Stimulated activated CD8-positive, alpha-beta memory T cell treated with anti-CD3 and anti-CD28 coated beads, Interleukin-15, amount 100 ng/mL, for 1 hour (primary cell): ENCODE measurements at places on chromosomes 16 and 17.

DNA sequence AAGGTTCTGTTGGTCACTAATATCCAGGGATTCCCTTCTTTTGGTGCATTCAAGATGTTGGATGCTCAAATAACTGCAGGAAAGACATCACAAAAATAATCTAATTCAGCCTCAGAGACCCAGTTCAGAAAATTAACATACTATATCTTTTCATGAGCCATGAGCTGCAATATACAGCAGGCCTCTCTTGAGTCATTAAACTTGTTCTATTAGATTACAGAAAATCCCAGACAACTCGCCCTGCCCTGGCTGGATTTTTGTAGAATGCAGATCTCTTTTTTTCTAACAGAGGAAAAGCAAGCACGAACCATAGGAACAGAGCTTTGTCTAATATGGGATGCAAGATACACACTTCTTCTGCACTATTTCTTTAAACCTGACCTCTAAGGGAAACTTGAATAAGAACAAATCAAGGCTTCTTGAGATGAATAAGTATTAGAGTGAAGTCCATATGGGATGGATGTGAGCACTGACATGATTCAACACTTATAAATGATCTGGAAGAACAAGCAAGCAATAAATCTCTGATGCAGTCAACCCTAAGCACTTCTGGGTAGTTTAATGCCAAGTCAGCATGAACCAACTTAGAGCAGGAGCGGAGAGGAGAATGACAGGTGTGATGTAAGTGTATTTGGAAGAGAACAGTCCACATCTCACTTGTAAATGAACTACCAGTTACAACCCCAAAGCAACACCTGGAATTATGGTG is 70.7 kb upstream of the GNAO1 start:
- no peak for DNase-seq

- no peak for DNase-seq
Measured at GRCh38 chr16:70713342-70713741, 27.5 kb upstream of the MTSS2 start.

- DNase-seq = no peak
Measured at GRCh38 chr17:42251115-42251514, 25.1 kb downstream of the STAT5B start.

- no peak for DNase-seq
Measured at GRCh38 chr16:10300905-10301304, 85.0 kb upstream of the ATF7IP2 start.

GRCh38 chr17:1913702-1914101 is 83.9 kb downstream of the RPA1 start:
- no peak for DNase-seq

GRCh38 chr17:77942112-77942988 is 16.2 kb upstream of the TNRC6C start:
- no peak for DNase-seq

- DNase-seq = no peak
Measured at GRCh38 chr16:89153848-89154271, 17.7 kb upstream of the CDH15 start.

- DNase-seq = no peak
Measured at GRCh38 chr17:1966274-1967086, 58.7 kb downstream of the RTN4RL1 start.

DNA sequence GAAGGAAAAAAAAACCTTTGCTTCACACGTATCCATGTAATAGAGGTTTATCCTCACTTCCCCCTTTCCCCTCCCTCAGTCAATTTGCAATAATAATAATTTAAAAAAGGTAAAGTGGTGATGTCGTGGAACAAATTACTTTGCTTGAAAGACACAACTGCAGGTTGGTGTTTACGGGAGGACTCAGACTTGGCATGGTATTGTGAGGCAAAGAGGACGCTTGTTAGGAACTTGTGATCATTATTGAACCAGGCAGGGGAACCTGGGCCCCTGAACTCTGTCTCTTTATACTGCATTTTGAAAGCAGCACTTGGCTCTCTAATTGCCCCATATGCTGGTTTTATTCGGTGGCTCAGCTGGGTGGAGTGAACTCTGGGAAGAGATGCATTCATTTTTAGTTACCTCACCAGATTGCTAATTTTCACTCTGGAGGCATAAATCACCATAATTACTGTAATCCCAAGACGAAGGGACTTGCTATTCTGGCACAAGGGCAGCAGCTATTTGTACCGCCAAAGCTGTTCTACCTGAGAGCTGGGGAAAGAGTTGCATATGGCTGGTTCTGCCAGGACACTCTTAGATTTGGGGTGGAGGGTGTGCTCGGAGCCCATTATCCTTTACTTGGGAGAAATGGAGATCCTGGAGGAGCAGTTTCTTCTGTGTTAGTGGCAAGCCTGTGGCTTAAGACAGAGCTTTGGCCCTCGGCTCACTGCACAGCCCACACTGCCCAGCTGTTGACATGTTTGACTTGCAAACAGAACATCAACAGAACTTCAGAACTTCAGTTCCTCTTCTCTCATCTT is 5.7 kb upstream of the DHX8 start:
- DNase-seq = no peak

DNA sequence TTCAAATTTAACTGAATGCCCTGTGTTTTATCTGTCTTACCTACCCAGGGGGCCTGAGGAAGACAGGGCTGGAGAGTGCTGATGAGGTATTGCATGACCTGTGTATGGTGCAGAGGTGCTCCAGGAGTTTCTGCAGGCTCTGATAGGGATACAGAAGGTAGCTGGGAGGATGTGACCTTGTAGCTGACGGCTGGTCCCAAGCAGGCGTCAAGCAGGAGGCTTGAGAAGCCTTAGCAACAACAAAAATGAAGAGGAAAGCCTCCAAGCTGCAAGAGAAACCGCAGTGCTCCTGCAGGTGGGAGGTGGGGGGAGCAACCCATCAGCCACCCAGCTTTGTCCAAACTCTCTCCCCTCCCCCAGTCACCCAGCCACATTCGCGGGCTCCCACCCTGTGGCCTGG is 40.4 kb downstream of the LAT start:
- no peak for DNase-seq

GRCh38 chr16:4682616-4683254 is 10.6 kb upstream of the NUDT16L1 start:
- DNase-seq = no peak

GRCh38 chr16:72983241-72983640 is 64.7 kb downstream of the ZFHX3 start:
- DNase-seq = no peak

- no peak for DNase-seq
Measured at GRCh38 chr17:10105513-10106001, 92.8 kb downstream of the GAS7 start.

DNA sequence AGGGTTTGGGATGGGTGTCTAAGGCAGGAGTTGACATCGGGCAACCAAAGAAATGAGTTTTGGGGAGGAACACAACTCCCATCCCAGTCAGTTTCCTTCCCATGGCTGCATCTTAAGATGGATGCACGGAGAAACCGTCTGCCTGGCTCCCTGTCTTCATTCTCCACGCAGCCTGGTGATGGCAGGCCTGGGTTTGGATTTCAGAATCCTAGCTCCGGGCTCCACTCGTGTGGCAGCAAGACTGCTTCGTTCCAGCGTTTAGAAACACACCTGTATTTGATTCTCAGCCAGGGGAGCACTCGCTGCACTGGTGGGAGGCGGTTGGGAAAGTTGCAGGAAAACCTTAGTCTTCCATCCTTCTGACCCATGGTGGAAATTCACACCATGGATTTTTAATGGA is 141.1 kb downstream of the RAB11FIP4 start:
- DNase-seq = no peak

GRCh38 chr17:8532021-8532420 is 96.3 kb downstream of the NDEL1 start:
- no peak for DNase-seq

DNA sequence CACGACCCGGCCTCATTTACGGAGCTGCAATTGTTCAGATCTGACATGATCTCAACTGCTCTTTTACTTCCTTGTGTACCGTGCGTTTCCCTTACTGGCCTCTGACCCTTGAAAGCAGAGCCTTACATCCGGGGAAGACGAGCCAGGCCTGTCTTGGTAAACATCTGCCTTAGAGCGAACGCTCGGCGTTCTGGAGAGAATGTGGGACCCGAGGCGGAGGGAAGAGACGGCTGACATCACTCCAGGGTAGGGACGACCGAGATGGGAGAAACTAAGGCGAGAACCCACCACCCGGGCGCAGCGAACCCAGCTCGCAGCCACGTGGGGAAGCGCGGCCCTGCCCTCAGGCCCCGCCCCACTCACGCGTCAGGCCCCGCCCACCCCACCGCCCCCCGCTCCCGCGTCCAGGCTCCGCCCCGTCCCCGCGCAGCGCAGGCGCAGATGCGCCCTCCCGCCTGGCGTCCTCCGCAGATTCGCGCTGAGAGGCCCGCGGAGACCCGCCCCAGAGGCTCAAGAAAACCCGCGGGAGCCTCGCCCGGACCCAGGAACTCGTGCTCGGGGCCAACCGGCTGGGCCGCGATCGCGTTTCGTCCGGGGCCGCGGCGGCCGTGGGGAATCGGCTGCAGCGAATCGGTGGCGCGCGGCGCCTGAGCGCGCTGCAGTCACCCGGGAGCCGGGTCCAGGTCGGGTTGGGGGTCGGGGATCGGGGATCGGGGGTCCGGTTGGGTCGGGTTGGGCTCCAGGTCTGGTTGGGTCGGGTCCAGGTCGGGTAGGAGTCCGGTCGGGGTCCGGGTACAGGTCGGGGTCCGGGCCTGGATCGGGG is at the start of gene TELO2:
Gene TELO2 (plus strand): TSS at position 438 of the 823 bp plus-strand sequence. CDS start 922 bp downstream, outside the sequence.
- DNase-seq = peak; percentile 72

DNA sequence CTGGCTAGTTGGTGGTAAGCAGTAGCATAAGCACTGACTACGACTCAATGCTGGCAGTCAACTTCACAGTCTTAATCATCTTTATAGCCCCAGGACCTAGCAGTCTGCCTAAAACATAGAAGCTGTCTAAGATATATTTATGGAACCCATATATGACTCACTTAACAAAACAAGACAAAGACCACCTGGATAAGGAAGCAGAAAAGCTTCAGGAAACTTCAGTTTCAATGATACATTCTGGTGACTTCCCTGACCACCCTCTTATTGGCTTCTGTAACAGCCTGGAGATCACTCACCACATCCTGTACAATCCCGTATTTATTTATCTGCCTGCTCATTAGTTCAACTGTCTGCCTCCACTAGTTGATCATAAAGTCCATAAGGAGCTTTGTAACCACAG is 95.5 kb downstream of the PMP22 start:
- DNase-seq = no peak

DNA sequence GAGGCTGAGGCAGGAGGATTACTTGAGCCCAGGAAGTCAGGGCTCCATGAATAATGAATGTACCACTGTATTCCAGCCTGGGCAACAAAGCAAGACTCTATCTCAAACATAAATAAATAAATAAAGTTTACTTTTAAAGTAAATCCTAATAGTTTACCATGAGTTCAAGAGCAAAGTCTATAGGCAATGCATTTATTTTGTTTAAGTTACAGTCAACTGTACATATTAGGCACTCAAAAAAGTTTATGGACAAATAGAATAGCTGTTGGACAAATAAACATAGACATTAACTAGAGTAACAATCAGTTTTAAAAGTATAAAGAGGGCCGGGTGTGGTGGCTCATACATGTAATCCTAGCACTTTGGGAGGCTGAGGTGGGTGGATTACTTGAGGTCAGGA is 3.7 kb upstream of the AARSD1 start:
- DNase-seq = no peak

DNA sequence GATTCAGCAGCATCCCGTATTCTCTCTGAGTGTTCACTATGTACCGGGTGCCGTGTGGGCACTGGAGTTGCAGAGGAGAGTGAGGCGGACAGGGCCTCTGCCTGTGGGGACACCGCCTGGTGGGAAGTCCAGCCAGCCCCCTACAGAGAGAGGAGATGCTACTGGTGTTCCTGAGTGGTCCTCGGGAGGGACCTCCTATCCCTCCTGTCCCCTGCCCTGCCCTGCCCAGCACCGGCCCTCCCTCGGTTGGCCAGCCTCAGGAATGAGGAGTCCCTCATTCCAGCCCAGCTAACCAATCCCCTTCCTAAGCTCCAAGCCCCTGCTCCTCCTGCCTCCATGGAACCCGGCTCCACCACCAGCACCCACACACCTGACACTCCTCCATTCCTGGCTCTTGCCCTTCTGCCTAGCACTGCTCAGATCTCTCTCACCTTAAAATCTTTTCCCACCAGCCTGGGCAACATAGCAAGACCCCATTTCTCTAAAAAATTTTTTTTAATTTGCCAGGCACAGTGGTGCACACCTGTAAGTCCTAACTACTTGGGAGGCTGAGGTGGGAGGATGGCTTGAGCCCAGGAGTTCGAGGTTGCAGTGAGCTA is 2.0 kb downstream of the ASGR2 start:
- DNase-seq = no peak

DNA sequence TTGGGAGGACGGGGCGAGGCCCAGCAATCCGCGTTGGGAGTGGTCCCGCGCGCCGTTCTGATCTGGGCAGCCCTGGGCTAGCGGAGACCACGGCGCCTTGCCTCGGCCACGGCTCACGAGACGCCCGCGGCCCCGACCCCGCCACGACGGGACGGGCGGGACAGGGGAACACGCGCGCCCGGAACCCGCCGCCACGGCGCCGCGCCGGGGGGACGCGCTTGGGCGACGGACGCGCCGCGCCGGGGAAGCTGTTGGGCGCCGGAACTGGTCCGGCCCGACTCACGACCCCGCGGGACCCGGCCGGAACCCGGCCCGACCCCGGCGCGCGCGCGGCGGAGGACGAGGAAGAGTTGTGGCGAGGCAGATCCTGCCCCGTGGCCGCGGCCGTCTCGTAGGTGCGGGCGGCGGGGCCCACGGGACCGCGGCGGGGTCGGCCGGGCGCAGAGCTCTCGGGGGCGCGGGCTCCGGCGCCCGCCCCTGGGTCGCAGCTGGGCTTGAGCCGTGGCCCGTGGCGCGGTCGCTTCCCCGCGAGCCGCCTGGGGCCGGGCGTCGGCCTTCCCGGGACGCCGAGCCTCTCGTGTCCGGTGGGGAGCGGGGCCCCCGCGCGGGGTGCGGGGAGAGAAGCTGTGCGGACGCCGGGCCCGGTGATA is at the start of gene ACSF3:
Gene ACSF3 (plus strand): TSS at position 251 of the 650 bp plus-strand sequence. CDS start 6,830 bp downstream, outside the sequence.
- DNase-seq = peak; percentile 19

DNA sequence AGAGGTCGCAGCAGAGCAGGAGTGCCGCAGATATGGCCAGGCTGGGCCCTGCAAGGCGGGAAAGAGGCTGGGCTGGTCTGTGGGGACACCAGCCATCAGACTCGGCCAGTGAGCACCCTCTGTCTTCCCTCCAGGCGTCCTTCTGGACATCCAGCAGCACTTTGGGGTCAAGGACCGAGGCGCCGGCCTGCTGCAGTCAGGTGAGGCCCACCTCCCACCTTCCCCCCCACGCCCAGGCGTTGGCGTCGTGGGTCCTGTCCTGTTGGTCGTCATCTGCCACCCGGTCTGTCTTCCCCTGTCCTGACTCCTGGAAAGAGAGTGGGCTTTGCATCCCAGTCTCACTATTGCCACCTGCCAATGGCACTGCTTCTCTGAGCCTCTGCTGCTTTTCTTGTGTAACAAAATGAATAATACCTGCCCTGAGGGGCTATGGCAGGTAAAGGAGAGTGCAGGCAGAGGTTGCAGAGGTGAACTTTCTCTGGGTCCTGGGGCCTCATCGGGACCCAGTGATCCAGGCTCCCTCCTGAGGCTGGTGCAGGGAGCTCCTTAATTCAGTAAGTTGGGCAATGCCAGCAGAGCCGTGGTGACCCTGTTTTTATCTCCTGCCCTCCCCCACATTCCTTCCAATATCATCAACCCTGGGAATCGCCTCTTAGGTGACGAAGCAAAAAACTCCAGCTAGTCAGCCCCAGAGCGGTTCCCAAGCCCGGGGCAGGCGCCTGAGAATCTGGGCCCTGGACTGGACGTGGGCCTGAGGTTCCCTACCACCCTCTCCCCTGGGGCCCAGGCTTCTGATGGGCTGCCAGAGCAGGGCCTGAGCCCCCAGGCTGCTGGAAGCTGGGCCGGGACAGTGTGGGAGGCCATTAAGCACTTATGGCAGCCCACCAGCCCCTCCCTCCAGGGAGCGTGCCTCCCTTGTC is 14.7 kb downstream of the SPNS2 start:
- no peak for DNase-seq

GRCh38 chr17:72421128-72422092 is 300.6 kb downstream of the SOX9 start:
- DNase-seq = no peak
